Eye (tissue), 1 donor: ENCODE measurements at places on chromosomes 6 and 20.

DNA sequence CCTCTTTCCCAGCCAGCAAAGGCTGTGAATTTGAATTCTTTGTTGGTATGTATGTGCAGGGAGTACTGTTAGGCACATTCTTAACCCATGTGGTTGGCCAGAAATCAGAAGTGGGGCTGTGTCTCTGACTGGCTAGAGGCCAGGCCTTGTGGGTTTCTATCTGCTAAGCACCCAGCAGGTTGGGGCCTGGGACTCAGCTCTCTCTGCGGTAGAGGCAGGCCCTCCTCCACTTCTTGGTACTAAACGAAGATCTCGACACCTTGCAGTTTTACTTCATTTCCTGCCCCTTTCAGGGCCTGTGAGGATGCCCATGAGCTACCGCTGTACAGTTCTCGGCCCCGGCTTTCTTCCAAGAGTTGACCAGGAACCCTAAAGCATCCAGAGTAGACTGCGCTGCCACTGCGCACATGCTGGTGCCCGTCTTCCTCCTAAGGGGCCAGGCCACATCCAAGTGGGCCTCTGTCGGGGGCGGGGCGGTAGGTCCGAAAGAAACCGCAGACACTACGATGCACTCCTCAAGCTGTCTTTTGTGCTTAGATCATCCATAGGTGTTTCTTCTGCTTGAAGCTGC is 51.1 kb downstream of the TCP11 start:
- peak; percentile 43 for DNase-seq

DNA sequence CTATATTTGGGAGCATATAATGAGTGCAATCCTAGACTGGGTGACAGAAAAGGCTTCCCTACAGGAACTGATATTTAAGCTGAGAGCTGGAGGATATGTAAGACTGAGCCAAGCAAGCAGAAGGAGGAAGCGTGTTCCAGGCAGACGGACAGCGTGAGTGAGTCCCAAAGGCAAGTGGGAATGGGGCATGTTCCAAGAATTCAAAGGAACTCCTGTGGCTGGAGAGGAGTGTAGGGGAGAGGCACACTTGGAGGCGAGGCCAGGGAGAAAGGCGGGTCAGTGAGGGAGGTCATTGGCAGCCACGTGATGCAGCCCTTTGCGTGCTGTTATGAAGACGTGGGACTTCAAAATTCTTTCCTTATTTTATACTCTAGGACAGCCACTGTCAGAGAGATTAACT is 27.9 kb upstream of the SGK1 start:
- DNase-seq, result no peak

- DNase-seq, result no peak
Measured at GRCh38 chr6:82761674-82762345, 303.8 kb downstream of the UBE3D start.

DNA sequence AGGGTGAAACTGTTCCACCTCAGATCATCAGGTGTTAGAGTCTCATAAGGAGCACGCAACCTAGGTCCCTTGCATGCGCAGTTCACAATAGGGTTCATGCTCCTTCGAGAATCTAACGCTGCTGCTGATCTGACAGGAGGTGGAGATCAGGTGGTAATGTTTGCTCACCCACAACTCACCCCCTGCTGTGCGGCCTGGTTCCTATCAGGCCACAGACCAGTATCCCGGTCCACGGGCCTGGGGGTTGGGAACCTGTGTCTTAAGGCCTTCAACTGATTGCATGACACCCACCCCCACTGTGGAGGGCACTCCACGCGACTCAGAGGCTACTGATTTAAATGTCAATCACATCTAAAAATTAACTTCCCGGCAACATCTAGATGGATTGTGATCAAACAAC is 411.2 kb upstream of the SULF2 start:
- DNase-seq, result no peak

DNA sequence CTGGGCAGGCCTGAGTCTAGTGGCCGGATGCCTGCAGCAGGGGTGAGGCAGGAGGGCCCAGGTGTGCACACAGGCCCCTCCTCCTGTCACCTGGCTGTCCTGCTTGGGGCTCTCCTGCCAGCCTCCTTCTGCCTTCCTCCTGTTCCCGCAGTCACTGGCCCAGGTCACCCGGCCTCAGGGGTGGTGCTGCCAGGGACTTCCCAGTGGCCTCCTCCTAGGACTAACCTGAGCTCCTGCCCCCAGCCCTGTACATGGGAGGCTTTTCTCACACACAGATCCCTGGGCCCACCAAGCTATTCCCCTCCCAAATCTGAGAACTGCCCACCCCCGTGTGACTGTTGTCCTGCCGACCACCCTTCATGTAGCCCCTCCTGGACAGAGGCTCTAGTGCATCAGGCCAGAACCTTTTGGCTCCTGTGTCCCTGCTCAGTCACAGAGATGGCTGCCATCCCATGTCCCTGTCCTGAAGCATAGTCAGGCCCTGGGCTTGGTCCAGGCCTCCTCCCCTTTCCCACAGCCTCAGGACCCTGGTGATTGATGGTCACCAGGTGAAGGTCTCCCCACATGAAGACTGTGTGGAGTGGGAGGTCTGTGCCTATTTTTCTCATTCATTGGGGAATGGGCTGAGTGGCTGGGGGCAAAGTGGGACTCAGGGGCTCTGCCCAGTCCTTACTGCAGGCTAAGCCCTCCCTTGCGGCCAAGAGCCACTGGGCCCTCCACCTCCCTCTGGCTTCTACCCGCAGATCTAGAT is 1.1 kb upstream of the ULBP1 start:
- DNase-seq, result peak; percentile 41

- DNase-seq, result peak; percentile 48
Measured at GRCh38 chr20:34907616-34908469, 31.4 kb downstream of the ACSS2 start.
